HS-27A (cell line): ENCODE measurements at places on chromosomes 4 and X.

- no peak for DNase-seq
Measured at GRCh38 chr4:92265021-92265420, 38.7 kb upstream of the GRID2 start.

DNA sequence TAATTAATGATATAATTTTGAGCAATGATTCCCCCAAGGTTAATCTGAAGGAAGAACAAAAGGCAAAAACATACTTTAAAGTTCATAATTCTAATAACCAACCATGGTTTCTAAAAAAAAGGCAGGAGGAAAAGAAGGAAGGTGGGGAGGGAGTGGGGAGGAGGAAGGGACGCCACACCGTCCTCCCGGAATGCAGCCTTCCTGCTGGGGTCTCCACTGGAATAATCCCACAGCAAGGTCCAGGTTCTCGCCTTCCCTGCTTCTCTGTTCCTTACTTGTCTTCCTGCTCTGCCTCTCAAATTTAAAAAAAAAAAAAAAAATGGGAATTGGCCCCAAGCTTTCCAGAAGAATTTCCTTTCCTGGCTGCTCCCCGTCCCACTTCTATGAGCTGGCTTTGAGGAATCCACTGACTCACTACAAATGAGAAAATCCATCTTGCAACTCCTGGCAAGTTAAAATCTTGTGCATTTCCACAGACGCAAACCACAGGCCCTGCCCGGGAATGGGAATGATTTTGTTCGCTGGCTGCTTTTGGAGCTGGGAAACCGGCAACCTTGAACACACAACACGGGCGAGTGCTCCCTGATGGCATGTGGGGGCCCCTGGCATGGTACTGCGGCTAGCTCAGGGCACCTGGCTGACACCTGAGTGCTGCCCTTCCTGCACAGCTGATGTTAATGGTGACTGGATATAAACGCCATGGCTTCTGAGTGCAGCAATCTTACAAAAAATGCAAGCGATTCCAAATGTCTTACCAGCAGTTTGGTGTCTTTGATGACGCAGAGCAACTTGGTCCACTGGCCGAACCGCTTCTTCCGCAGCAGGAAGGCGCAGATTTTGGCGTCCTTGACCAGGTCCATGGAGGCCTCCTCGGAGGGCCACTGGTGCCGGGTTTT, 97.0 kb downstream of the AFAP1 start:
- DNase-seq = peak; percentile 94

DNA sequence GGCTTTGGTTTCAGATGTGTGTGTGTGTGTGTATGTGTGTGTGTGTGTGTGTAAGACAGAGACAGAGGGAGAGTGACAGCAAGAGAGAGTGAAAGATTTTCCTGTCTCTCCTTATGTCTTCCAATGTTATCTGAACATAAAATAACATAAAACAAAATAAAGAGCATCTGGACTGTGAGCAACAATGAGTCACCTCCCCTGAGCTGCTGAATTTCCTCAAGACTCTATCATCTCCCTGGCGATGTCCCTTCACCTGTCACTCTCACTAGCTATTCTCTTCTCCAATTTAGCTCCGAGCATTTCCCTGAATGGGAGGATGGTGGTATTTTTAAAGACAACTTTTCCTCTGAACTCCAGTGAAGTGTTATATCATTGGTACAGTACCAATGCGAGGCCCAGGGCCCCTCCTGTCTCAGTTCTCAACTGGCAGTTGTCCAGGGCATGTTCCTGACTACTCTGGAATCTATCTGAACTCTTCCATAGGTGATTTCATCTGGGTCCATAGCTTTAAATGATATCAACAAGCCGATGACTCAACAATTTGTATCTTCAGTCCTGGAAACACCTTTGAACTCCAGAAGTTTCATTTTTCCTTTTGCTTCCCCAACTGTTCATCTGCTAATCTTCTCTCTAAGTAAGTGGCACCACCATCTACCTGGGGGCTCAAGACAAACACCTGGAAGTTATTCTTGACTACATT, 195.0 kb upstream of the CLNK start:
- no peak for DNase-seq

DNA sequence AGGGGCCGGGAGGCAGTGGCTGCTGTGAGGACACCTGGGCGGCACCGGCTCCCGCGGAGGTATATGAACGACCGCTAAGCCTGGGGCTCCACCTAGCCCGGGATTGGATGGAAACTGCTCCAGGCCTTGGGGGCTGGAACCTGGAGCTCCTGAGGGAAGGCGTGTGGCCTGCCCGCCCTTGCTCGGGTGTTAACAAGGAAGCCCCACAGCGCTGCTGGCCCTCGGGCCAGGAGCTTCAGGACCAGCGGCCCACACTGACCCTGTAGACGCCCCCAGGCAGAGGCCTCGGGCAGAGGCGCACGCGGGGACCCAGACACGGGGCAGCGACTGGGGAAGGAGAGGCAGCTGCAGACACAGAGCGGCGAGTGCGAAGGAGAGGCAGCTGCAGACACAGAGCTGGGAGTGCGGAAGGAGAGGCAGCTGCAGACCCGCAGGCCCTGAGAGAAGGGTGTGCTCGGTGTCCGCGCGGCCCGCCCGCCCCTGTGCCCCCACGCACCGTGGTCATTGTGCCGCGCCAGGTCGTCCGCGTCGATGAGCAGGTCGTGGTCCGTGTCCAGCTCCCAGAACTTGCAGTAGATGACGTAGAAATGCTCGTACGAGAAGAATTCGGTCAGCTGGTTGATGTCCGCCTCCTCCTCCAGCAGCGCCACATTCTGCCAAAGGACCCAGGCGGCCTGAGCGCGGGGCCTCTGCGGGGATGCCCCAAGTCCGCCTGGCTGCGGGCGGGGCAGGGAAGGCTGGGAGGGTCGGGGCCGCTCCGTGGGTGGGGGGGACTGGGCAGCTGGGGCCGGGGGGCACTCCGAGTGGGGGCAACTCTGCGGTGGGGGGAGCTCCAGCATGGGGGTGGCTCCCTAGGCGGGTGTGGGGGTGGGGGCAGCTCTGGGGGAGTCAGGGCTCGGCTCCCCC, 26.7 kb upstream of the GTPBP6 start:
- DNase-seq = no peak

- DNase-seq = no peak
Measured at GRCh38 chr4:173009129-173009823, 159.3 kb upstream of the GALNT7 start.

- DNase-seq = no peak
Measured at GRCh38 chrX:6184900-6185515, 43.7 kb downstream of the NLGN4X start.

DNA sequence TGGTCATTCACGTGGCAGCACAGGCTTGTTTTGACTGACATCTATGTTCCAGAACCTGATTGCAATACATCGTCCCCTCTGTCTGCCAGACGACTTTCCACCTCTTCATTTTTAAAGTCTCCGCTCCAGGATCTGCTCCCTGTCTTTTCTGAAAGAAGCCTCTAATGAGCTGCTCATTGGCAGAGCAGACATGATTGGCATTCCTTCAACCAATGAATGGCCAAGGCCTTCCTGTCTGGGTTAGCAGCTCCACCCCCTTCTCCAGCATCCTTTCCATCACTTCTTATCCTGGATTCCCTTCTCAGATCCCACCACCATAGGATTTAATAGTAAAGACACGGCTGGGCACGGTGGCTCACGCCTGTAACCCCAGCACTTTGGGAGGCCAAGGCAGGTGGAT, 202.7 kb upstream of the KLF3 start:
- DNase-seq = no peak

GRCh38 chrX:39043838-39044550, 242.7 kb downstream of the MID1IP1 start:
- DNase-seq = no peak

DNA sequence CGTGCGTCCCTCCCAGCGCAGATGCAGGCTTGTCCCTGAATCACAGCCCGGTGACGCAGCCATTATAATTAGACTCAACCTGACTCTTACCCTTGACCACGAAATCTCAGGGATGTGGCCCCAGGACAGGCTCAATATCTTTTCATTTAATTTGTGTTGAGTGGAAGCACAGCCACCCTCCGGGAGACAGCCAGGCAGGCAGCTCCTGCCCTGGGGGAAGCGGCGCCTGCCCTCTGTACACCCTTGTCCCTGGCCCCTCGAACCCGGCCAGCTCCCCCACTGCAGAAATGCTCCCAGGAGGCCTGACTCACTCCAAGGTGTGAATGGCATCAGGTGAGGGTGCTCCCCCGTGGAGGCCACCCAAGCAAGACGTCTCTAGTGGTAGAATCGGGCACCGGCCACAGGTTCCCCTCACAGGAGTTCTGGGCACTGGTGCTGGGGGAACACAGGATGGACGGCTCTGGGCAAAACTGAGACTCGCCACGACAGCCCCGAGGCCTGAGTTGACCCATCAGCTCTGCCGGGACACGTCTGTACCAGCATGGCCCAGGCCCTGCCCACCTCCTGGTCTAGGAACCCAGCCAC, 2.7 kb downstream of the CPLX1 start:
- no peak for DNase-seq

DNA sequence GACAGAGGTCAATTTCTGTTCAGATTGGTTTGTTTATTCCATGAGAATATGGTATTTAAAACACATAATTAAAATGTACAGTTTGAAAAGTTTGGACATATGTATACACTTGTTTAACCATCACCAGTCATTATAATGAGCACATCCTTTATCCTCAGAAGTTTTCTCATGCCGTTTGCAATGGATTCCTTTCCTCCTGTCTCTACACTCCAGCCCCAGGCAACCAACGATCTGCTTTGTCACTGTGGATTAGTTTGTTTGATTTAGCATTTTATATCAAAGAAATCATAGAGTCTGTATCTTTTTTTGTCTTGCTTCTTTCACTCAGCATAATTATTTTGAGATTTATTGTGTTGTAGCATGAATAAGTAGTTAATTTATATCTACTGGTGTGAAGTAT, 243.0 kb upstream of the TRAM1L1 start:
- no peak for DNase-seq

- DNase-seq = no peak
Measured at GRCh38 chrX:11702420-11702819, 36.7 kb upstream of the ARHGAP6 start.
